ENCODE measurements at places on chromosomes 4 and X.

DNA sequence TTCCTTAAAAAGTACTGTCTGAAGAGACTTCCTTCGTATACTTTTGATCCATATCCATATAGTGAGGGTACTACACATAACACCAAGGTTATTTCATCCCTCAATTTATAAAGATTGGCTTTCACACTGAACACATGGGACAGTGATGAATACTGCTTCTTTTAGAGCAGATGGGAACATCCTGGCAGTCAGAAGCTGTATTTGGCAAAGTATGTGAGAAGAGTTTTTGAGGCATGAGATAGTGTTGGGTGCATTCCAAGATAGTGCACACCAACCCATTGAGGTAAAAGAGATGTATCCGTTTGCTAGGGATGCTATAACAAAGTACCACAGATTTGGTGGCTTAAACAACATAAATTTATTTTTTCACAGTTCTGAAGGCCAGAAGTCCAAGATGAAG is 141.1 kb downstream of the MOSPD2 start:
- DNase-seq, result peak; percentile 53

DNA sequence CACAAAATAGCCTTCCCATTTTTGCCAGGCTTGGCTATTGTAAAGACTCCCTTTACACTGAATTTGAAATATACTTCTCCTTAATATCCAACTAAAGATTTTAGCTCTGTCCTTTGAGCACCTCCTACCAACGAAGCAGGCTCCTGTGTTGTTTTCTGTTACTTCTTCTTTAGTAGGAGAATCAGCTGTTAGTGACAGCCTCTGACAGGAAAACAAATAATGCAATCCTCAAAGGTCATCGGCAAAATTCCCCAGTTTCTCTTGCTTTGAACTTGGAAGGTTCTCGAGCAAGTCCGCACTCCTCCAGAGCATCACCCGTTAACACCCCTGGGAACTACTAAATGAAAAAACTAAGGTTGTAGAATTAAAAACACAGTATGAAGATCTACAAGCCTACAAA is 66.9 kb downstream of the MANBA start:
- DNase-seq, result no peak

GRCh38 chrX:35665311-35665710 is 132.8 kb upstream of the MAGEB16 start:
- no peak for DNase-seq

DNA sequence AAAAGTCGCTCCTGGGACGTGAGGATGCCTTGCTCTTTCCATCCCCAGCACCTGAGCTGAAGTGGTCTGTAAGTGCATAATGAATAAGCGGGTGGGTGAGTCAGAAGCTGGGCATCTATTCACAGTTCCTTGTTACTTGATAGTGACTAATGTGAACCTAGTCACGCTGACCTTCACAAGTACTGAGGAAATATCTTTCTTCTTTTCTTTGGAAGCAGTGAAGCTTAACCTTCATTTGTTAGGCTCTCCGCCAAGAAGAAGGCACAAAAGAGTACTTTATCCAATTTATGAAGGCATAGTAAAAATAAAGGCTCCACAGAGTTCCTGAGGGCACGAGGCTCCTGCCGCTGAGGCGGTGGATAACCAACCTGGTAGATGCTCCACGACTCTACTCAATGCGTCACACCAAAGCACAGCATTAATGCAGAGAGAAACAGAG is 475.7 kb upstream of the SLIT2 start:
- DNase-seq, result peak; percentile 87

- DNase-seq, result peak; percentile 43
These were observed 8.1 kb downstream of the ETDB start for GRCh38 chrX:135112096-135112729.

DNA sequence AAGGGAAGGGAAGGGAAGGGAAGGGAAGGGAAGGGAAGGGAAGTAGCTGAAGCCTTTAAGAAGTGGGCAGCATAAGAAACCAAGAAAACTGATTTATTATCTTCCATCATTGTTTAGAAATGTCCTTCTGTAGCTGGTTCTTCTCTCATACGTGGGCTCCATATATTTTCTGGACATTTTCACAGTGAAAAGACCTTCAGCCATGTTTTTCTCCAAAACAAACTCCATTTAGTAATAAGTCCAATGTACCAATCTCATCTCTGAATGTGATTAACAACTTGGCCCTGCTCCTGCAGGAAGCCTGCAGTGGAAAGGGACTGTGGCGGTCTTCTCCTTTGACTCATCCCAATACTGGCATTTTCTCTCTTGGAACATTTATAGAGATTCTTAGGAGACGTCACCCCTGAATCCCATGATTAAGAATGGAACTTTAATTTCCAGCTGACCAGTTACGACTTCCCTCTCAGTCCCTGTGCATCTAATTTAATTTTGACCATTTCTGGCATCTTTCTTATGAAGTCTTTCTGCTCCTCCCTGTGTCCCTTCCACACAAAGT is 96.6 kb upstream of the GUCY1A1 start:
- DNase-seq, result peak; percentile 90

GRCh38 chr4:15755321-15756155 is 22.6 kb upstream of the CD38 start:
- peak; percentile 50 for DNase-seq

DNA sequence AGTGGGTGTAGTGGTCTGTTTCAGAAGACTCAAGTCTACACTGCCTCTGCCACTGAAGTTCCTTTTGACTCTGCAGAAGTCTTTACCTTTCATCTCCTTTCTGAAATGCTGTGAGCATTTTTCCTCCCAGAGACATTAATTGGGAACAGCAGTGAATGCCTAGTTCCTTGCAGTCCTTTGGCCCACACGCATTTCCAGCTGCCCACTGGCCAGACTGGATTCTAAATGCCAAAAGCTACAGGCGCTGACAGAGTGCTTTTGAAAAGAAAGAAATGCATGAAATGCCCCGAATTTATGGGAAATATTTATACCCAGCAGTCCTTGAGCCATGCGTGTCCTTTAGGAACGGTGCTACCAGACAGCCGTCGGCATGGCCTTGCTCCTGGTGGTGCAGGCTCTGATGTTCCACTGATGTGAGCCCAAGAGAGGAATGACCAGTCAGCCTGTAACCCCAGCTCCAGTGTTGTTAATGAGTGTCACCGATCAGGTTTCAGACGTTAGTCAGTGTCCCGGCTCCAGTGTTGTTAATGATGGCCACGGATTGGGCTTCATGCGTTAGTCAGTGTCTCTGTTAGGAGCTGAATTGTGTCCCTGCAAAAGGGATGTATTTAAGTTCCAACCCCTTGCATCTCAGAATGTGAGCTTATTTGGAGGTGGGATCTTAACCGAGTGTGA is 132.6 kb downstream of the TBL1X start:
- DNase-seq, result no peak

DNA sequence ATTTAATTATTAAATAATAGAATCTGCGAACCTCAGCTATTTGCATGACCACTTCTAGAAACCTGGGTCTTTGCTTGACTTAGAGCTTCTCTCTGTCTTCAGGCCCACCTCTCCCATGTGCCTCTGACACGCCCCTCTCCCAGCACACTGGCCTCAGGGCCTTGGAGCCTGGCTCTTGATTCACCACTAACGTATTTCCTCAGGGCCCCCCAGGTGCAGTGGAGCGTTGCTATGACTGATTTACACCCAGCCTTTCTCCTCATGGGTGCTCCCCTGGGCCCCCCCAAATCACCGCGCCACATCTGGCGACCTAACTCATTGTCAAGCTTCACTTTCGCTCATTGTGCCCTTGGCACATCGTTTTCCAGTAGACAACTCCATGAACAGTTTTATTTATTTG is 37.9 kb upstream of the TENM3 start:
- DNase-seq, result no peak

- no peak for DNase-seq
These were observed 243.7 kb upstream of the DIAPH2 start for GRCh38 chrX:96440941-96441340.

DNA sequence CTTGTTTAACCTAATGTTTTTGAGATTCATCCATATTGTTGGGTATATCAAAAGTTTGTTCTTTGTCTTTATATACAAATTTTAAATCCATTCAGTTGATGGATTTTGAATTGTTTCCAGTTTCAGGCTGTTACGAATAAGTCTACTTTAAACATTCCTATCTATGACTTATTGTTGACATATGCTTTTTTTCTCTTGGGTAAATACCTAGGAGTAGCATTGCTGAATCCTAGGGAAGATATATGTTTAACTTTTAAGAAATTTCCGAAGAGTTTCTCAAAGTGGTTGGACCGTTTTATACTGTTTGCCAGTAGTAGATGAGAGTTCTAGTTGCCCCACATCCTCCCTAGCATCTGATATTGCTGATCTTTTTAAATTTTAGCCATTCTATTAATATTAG is 60.9 kb upstream of the IL13RA1 start:
- peak; percentile 25 for DNase-seq

DNA sequence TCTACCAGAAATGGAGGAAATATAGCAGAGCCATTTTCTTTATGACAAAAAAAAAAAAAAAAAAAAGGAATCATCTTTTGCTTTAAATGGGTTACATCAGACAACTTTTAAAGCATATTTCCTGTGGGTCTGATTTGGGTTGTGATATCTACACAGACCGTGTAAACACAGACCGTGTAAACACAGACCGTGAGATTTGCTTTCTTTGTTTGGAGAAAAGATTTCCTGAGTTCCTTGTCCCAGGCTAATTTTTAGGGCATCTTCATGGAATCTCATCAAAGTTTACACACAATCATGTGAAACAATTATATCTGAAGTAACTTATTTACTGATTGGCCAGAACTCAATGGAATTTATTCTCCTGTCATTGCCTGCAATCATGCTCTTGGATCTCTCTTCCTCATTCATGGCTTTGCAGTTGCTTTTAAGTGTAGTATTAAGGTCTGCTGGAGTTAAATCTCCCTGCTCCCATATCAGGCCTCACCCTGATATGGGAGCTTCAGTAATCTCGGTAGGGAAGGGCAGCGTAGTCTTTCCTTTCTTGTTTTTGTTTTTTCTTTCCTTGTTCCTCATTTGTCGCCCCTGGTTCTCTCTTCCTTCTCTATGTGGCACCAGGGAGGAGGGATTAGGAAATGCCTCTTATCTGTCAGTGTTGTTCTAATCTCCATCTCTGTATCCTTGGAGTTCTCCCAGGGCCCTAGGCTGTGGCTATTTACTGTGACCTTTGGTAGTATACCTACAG is 248.6 kb upstream of the JADE1 start:
- DNase-seq, result peak; percentile 54

DNA sequence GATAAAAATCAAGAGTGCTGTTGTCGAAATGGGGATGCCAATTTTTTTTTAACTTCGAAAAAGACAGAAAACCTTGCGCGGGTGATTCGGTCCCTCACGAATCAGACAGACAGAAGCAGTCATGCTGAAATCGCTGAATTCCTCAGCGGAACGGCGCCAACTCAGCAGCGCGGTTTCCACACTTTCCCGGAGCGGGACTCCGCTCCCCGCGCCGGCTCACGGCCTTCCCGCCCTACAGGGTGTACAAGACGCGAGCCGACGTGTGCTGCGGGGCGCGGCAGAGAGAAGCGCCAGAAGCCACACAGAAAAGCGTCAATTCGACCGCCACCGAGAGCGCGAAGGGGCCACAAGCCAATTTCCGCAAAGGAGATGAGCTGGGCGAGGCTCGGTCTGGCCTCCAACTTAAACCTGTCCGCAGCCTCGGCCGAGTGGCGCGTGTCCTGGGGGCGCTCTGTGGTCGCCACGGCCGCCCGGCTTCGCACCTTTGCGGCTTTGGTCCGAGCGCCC is 1.3 kb downstream of the NEXMIF start:
- no peak for DNase-seq

- no peak for DNase-seq
These were observed 532.7 kb downstream of the GRXCR1 start for GRCh38 chr4:43425206-43425605.

- peak; percentile 68 for DNase-seq
These were observed 45.9 kb upstream of the NUDT6 start for GRCh38 chr4:122968227-122968812.

GRCh38 chrX:56728321-56728720 is 722 bp upstream of the NBDY start:
- DNase-seq, result peak; percentile 29

- no peak for DNase-seq
These were observed 18.3 kb downstream of the MAGED2 start for GRCh38 chrX:54825716-54826438.
